ENCODE measurements at places on chromosomes 5 and 9.
A peak's percentile ranks its signal among the peaks of the same experiment; 100 is the strongest.

GRCh38 chr5:97559827-97560598 is 377.0 kb upstream of the RIOK2 start:
- DNase-seq: no peak

- no peak for DNase-seq
Measured at GRCh38 chr5:149860801-149861322, 83.7 kb downstream of the PDE6A start.

DNA sequence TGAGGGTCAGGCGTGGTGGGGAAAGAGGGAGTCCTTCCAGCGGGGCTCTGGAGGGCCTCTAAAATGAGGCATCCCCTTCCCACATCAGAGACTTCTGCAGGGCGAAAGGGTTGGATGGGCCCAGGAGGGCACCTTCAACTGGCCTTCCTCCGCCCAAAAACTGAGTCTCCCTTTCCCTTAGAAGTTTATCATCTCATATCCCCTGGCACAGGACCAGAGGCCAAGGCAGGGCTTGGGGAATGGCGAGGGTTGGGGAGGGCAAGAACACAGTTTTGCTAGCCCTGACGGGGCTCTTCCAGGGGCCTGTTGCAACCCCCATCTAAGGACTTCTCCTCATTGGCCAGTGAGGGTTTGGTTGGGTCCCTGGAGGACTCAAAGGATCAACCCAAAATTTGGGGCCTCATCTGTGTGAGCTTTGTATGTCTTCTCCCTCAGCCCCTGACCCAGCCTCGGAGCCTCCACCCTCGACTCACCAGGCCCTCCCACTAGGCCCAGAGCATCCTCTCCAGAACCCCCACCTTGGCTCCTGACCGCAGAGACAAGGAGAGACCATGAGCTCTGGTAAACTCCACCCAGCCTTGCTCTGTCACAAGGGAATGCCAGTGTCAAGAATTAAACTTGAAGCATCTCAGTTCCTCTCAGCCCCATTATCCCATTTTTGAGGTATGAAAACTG is 24.1 kb downstream of the AQP7 start:
- no peak for DNase-seq

- no peak for DNase-seq
Measured at GRCh38 chr9:3385871-3386270, 139.9 kb downstream of the RFX3 start.

- DNase-seq: no peak
Measured at GRCh38 chr9:87874304-87874623, 8.4 kb upstream of the SPATA31E1 start.

- DNase-seq: peak; percentile 44
Measured at GRCh38 chr9:124617477-124618141, 110.4 kb upstream of the NR5A1 start.

DNA sequence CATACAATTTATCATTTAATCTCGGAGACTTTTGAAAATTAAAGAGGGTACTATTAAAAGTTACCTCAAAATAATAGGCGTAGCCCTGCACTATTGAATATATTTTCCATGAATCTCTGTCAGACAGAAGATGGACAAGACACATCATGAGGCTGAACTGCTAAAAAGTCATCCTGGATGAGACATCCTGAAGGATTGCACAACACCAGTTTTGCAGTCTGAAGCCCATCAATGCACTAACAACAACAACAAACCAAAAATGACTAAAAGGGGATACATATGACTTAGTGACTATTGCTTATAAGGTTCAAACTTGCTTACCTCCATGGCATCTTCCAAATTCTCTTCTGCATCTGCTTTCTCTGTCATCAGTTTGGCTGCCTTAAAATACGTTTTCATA is 15.7 kb downstream of the LMBRD2 start:
- no peak for DNase-seq

- no peak for DNase-seq
Measured at GRCh38 chr5:103450333-103451061, 112.1 kb downstream of the NUDT12 start.

- DNase-seq: no peak
Measured at GRCh38 chr5:68046445-68046844, 169.1 kb upstream of the PIK3R1 start.

GRCh38 chr9:589723-590122 is 251.8 kb upstream of the DMRT1 start:
- DNase-seq: no peak

- DNase-seq: peak; percentile 46
Measured at GRCh38 chr5:76402251-76402885, 717 bp upstream of the IQGAP2 start.

GRCh38 chr5:121698690-121699089 is 153.0 kb upstream of the FTMT start:
- DNase-seq: no peak

DNA sequence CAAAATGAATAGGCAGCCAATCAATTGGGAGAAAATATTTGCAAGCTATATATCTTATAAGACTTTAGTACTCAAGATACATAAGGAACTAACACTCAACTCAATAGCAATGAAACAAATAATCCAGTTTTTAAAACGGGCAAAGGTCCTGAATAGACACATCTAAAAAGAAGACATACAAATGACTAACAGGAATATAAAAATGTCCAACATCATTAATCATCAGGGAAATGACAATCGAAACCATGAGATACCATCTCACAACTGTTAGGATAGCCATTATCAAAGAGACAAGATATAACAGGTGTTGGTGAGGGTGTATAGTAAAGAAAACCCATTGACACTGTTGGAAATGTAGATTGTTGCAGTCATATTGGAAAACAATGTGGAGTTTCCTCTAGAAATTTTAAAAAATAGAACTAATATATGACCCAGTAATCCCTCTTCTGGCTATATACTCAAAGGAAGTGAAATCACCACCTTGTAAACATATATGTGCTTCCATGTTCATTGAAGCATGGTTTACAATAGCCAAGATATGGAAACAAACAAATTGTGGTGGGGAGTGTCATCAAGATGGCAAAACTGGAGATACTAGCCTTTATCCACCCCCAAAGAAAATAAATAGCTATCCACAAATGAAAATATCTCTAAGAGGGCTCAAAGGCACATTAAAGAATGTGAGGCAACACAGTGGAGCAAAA is 13.9 kb upstream of the BTNL3 start:
- no peak for DNase-seq

- no peak for DNase-seq
Measured at GRCh38 chr5:79484731-79485130, 29.2 kb downstream of the HOMER1 start.

GRCh38 chr5:53257806-53258373 is 148.3 kb upstream of the MOCS2 start:
- no peak for DNase-seq

Data from stimulated activated CD8-positive, alpha-beta memory T cell treated with anti-CD3 and anti-CD28 coated beads, Interleukin-4, amount 100 ng/mL, for 1 hour (primary cell).